CD4-positive, alpha-beta T cell treated with Interleukin-1 beta for 1 hour (primary cell): ENCODE measurements at places on chromosomes 12 and 14.

- no peak for DNase-seq
Observed at GRCh38 chr12:14751986-14752385, 51.3 kb downstream of the WBP11 start.

GRCh38 chr12:108363165-108363564 is 24.1 kb upstream of the CMKLR1 start:
- no peak for DNase-seq

DNA sequence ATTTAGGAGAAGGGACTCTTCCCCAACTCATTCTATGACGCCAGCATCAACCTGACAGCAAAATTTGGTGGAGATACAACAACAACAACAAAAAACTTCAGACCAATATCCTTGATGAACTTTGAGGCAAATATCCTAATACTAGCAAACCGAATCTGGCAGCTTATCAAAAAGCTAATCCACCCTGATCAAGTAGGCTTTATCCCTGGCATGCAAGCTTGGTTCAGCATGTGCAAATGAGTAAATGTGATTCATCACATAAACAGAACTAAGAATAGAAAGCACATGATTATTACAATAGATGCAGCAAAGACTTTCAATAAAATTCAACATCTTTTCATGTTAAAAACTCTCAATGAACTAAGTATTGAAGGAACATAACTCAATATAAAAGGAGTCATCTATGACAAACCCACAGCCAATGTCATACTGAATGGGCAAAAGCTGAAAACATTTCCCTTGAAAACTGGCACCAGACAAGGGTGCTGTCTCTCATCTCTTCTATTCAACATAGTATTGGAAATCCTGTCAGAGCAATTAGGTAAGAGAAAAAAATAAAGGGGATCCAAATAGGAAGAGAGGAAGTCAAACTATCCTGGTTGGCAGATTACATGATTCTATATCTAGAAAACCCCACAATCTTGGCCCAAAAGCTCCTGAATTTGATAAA is 233.3 kb downstream of the CCDC59 start:
- no peak for DNase-seq

GRCh38 chr14:64953661-64954060 is 11.1 kb upstream of the GPX2 start:
- DNase-seq: no peak

GRCh38 chr12:65894624-65895390 is 70.5 kb downstream of the HMGA2 start:
- DNase-seq: no peak

- no peak for DNase-seq
Observed at GRCh38 chr12:33703221-33703620, 263.6 kb upstream of the SYT10 start.

DNA sequence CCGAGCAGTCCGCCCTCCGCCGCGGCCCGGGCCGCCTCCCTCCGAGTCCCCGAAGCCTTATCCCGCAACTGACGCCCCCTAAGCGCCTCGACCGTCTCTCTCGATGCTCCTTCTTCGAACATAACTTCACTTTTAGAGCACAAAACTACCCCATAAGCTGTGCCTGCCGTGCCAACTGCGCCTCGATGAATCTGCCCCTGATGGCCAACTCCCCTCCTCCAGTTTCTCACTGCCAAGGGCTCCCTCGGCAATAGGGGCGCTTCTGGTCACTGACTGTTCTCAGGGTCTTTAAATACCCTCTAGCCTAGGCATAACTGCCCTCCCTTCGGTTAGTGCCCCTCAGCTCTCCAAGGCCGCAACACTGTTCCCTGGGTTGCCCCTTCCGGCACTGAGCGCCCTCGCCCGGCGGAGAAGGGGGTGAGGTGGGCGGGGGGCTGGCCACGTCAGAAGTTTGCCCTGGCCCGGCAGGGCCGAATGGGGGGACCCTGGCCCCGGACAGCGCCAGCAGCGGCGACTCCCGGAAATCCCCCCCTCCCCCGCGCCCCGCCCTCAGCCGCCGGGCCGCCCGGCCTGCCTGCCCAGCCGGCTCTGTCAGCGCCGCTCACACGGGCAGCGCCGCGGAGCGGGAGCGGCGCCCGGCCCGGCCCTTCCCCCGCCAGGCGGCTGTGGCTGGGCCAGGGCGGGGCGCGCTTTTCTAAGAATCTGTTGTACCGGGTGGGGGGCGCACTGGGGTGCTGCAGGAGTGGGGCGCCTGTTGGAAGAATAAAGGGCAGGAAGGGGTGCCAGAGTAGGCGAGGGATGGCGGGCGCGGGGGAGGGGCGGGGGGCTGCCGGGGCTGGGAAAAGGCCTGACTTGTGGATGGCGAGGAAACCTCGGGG is 10.6 kb downstream of the RARG start:
- DNase-seq: peak; percentile 67

- peak; percentile 37 for DNase-seq
Observed at GRCh38 chr12:122265886-122266229, 436 bp downstream of the VPS33A start.

DNA sequence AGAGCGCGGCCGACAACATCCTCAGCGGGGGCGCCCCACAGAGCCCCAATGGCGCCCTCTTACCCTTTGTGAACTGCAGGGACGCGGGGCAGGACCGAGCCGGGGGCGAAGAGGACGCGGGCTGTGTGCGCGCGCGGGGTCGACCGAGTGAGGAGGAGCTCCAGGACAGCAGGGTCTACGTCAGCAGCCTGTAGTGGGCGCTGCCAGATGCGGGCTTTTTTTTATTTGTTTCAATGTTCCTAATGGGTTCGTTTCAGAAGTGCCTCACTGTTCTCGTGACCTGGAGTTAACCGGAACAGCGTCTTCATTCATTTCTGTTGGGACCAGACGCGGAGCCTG is 103.8 kb upstream of the FKBP4 start:
- DNase-seq: peak; percentile 71

GRCh38 chr14:24924544-24924943 is 125.4 kb downstream of the STXBP6 start:
- DNase-seq: no peak

DNA sequence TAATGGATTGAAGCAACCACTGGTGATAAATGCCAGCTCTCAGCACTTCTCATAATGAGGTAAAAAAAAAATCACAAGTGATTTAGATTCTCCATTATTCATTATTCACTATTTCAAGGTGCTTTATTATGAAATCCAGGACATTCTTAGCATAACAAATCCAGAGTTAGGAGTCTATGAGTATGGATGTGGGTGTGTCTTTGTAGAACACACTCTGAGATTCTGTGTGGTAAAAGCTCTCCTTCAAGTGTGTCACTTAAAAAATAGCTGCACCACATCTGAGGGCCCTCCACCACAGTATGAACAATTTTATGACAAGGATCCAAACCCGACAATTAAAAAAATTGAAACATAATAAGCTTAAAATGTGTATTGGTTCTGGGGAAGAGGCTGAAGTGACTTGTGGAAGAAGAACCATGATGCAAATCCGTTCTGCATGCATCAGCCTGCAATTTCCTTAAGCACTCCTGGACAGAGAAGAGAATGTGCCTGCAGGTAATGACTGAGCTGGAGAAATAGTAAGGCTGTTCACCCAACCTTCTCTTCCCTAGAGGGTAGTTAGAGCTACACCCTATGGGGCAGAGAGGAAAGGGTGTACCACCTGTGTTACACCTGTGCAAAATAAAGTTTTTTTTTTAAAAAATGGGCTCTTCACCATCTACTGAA is 488.5 kb upstream of the MGAT4C start:
- DNase-seq: no peak

DNA sequence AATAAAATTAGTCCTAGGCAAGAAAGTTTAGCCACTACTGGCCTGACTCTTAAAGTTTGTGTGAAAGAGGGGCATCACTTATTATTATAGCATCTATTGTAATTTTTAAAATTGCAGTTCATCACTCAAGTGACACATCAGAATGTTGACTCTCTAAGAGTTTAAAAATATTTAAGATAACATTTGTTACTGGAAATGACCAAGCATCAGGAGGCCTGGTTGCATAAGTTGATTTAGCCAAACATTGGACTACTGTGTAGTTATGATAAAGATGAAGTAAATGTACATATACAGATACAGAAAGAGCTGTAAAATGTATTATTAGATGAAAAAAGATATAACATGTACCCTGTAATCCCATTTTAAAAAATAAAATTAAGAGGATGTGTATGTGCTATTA is 47.5 kb downstream of the SCFD1 start:
- DNase-seq: no peak

- DNase-seq: no peak
Observed at GRCh38 chr12:98750511-98750910, 105.4 kb downstream of the APAF1 start.

- DNase-seq: no peak
Observed at GRCh38 chr14:88552876-88553275, 1.9 kb downstream of the PTPN21 start.

- DNase-seq: no peak
Observed at GRCh38 chr14:71355324-71356201, 448.3 kb downstream of the PCNX1 start.

- peak; percentile 17 for DNase-seq
Observed at GRCh38 chr12:117134059-117134458, 34.8 kb upstream of the TESC start.

GRCh38 chr14:64928239-64929013 is 14.1 kb downstream of the GPX2 start:
- no peak for DNase-seq

- no peak for DNase-seq
Observed at GRCh38 chr12:59149995-59150642, 229.8 kb upstream of the LRIG3 start.

DNA sequence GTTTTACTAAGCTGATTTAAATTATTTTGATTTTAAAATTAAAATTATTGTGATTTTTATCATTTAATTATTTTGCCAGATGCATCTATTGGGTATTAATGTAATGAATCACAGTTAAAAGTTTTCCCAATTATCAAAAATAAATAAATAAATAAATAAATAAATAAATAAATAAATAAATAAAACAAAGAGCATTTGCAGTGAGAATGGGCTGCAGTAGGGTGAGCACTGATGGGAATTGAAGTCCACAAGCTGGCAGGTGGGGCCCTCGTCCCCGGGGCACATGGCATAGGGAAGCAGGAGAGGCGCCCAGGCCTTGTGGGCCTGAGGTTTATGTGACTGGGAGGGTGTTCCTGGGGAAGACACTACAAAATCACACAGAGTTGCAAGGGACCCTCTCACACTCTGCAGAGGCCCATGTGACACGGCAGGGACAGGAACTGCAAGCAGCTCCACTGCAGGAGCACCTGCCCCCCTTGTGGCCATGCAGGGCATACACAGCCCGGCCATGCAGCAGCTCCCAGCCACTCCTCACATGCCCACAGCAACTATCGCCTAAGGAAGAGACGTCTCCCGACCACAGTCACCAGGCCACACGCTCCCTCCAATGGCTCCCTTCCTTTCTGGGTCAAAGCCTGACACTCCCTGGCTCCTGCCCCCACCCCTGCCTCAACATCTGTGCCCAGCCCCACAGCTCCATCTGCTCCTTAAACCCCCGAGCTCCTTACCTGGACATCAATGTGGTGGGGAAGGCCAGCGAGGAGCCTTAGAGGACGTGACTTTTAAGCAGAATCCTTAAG is 256.3 kb upstream of the SFSWAP start:
- peak; percentile 14 for DNase-seq

- peak; percentile 39 for DNase-seq
Observed at GRCh38 chr12:48296586-48297282, 54.0 kb downstream of the ZNF641 start.

GRCh38 chr12:122128481-122128880 is 45.5 kb downstream of the IL31 start:
- DNase-seq: no peak

- no peak for DNase-seq
Observed at GRCh38 chr12:56781726-56782125, 18.6 kb downstream of the HSD17B6 start.

DNA sequence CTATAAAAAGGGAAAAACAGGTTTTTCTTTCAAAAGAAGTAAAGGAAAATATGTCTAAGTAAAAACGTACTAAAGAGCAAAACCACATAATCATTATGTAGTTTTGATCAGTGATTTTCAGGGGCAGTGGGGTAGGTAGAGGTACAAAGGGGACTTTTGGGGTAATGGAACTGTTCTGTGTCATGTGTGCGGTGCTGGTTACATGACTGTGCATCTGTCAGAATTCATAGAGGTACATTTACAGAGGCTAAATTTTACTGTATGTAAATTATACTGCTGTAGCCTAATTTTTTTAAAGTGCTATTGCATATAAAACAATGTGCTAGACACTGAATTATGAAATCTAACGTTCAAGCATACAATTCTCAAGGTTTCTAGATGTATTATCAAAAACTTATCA is 2.0 kb downstream of the ESR2 start:
- no peak for DNase-seq

- DNase-seq: no peak
Observed at GRCh38 chr12:25186788-25187402, 8.1 kb downstream of the DNAI7 start.

DNA sequence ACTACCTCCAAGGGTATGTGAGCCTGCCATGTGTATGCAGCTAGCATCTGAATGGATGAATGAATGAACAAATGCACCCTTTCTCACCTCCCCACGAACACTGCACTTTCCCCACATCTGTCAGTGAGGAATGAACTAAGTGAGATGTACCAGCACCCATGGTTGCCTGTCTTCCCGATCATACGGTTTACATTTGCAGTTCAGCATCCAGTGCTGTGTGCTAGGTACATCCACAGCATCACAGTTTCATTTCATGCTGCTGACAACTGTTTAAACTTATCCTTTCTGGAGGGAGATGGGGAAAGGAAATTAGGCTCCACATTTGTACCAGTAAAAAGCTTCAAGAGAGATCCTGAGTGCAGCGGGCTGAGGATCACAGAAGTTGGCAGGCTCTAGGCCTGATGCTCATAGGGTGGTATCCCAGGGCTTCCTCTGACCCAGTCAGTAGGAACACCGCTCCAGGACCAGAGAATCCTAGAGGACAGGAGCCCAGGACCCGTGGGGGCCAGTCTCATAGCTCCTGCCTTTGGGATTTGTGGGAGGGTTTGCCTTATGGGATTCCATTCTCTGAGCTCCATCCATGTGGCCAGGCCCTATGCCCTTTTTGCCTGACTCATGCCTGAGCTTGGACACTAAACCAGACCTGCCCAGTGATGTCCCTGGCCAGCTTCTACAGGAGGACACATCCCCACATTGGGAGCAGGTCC is 294.5 kb downstream of the CACNA1C start:
- DNase-seq: no peak

- DNase-seq: no peak
Observed at GRCh38 chr12:112182499-112182898, 57.1 kb downstream of the TRAFD1 start.

GRCh38 chr14:90491911-90492531 is 95.2 kb downstream of the CALM1 start:
- no peak for DNase-seq

- no peak for DNase-seq
Observed at GRCh38 chr14:23545740-23546365, 5.7 kb downstream of the ZFHX2 start.
